ENCODE measurements at places on chromosomes 11 and 22.

DNA sequence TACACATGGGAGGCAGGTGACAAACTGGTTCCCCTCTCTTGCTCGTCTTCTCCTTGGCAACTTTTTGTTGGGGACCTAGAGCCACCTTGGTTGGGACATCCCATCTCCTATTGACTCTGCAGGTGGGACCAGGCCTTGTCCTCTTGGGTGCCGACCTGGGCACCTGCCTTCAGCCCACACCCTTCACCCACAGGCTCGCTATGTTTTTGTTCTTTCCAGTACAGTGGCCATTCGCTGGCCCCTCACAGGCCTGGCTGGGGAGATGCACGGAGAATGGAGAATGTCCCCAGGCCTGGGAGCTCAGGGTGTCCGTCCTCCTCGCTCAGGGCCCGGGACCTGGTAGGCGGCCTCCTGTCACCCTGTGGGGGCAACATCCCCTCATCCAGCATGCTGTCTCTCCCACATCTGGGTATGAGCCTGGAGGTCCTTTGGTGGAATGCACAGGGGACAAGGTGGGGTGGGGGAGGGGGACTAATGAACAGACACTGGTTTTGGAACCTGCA lies 14.9 kb upstream of the OMP start:
- DNase-seq: no peak

DNA sequence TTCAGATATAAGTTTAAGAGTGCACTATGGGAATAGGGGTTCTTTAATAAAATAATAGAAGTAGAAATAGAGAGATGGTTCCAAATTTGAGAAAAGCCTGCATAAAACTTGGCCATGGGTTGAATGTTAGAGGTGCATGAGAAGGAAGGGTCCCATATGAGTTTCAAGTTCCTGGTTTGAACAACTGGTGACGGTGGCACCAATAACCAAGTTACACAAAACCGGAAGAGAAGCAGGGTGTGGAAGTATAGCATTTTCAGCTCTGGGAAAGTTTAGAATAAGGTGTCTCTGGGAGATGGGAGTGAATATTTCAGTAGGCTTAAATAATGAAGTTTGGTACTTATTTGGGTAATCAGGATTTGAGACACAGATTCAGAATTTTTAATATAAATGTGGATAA lies 2.4 kb downstream of the CASP1 start:
- DNase-seq: no peak

DNA sequence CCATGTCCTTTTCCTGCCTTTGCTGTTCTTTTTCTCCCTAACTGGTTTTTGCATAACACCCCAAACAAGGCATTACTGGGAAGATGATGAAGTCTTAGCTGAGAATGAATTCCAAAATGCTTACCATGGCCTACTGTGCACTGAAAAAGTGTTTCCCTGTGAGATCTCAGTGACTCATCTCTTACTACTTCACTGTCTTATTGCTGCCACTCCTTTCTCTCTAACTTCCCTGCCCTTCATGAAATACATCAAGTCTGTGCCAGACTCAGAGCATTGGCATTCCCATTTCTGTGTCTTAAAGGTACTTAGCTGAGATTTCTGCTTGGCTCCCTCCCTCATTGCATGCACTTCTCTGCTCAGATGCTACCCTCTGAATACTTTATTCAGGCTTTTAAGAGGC lies 49.1 kb upstream of the MUC15 start:
- DNase-seq: no peak

DNA sequence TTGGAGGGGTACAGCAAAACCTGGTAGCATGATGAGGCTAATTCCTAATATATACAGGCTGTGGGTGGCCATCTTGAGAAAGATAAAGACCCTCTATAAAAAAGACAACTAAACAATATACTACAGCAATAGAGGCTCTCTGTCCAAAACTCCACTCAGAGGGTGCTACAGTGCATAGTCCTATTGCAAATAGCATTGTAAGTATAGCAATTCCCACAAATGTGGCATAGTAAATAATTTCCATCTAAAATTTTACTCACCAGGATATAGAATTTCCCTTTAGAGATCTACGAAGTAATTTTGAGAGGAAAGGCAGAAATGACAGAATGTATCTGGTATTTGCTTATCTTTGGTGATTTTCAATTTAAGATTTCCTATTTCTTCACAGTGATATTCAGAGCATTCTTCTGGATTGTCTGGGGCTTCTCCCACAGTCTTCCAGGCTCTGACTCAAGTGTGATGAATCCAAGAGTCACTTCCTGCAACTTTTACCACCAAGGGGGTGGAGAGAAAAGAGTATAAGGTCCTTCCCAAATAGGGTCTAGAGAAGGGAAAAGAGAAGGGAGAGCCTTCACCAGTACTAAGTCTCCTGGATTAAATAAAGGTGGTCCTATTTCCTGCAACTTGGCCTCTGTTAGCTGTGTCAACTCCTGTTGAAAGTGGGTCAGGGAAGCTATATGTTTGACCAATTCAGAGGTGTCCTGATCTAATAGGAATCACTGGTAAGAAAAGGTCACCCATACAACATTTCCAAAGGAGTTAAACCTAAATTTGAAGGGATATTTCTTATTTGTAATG lies 1054.7 kb upstream of the CNTN5 start:
- no peak for DNase-seq

GRCh38 chr11:12761029-12761428 lies 86.8 kb downstream of the TEAD1 start:
- no peak for DNase-seq

- DNase-seq: no peak
Observed at GRCh38 chr11:73428227-73428626, 52.0 kb downstream of the RELT start.

GRCh38 chr11:113977071-113977490 lies 2.2 kb downstream of the HTR3A start:
- DNase-seq: no peak

DNA sequence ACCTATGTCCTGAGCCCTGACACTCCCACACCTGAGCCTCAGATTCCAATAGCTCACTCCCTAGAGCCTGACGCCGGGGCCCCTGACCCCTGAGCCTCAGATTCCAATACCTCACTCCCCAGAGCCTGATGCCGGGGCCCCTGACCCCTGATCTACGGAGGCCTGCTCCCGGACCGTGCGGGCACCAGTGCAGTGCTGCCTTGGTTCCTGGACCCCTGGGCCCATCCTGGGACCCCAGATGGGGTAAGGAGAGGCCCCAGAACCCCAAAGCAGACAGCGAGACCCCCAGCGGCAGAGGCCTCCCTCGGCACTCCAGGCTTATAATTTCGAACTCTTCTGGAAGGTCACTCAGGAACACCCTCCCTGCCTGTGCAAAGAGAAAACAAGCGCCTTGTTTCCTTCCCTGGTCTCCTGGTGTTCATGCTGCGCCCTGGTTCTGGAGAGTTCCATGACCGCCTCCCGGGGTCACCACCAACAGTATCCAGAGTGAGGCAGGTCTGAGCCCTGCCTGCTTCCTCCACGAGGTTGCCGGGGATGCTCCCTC lies 7.5 kb downstream of the SUSD2 start:
- DNase-seq: no peak
